ENCODE measurements at places on chromosomes 7 and 10.

GRCh38 chr7:35729061-35729783 is 34.3 kb upstream of the HERPUD2 start:
- peak; percentile 50 for DNase-seq

DNA sequence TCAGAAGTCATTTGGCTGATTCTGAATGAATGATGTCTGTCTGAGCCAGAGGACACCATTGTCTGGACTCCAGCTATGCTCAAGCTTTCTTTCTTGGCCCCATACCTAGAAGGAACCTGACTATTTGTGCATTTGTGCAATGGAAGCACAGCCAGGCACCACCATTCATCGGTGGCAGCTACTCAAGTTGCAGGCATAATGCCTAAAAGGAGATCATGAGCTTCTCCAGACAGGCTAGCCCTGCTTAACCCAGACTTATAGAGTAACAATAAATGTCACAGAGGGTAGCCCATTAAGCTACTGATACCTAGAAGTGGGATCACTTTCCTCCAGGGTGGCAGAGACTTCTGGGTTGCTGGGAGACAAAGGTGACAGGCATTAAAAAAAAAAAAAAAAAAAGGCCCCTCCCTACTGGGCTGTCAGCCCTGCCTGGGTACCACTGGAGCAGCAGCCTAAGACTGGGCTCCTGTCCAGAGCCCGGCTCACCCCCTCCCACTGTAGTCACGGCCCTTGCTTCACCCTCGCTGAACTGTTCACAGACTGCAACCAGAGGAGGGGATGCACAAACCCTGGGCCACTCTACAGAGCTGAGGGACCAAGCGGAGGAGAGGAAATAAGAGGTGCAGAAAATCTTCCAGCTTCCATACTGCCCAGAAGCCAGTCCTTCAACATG is 75.4 kb upstream of the ATP6V0A4 start:
- no peak for DNase-seq

DNA sequence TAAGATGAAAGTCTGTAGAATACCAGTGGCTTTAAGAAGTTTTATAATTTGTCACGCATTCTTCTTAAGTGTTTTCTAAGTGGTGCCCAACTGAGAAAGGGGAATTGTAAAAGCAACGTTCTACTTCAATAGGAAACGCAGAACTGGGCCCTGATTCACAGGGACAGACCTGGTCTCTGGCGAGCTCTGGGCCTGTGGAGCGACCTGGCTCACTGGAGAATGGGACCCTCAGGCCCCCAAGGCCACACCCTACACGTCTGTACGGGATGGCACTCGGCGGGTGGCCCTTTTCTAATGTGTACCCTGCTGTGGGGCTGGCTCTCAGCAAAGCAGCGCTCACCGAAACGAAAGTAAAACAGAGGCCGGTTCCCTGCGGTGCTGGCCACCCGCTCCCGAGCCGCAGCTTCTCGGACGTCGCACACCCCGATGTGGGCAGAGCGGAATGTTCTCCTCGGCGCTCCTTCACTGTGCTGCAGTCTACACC is 205.0 kb downstream of the DIP2C start:
- DNase-seq = no peak

DNA sequence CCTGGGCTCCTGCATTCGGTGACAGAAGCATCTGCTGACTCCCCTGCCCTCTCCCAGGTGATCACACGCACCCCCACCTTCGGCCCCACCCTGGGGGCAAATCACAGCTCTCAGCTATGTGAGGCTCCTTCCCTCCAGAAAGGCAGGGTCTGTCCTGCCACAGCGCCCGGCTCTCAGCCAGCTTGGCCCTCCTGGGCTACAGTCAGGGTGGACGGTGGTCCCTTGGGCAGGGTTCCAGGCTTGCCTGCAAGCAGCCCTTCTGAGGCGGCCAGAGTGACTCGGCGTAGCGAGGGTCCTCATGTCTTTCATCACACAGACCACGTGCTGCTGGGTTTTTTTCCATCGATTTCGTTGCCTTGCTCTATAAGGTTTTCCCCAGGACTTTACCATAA is 53.6 kb upstream of the EBF3 start:
- DNase-seq = no peak

Data from hematopoietic multipotent progenitor cell treated with erythropoietin and hydrocortisone succinate and interleukin-3 and kit ligand, for 8 days (in vitro differentiated cells).